ENCODE measurements at places on chromosomes 3 and 15.

GRCh38 chr3:151873398-151873797, at the start of gene SUCNR1:
SUCNR1 (plus strand) TSS chr3:151873643; CDS start chr3:151879893, 6,250 bp downstream.
- no peak for DNase-seq

DNA sequence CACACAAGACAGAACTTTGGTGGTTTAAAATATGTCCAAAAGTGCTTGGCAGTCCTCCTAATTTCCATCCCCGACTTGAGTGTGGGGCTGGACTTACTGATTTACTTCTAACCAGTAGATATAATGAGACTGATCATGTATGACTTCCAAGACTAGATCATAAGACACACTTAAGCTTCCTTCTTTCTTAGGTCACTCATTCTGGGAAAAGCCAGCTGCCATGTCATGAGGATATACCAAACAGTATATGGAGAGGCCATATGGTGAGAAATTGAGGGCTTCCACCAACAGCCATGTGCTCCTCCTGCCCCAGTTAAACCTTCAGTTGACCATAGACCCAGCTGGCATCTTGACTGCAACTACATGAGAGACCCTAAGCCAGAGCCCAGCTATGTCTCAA, 282.8 kb upstream of the PROK2 start:
- DNase-seq = no peak

DNA sequence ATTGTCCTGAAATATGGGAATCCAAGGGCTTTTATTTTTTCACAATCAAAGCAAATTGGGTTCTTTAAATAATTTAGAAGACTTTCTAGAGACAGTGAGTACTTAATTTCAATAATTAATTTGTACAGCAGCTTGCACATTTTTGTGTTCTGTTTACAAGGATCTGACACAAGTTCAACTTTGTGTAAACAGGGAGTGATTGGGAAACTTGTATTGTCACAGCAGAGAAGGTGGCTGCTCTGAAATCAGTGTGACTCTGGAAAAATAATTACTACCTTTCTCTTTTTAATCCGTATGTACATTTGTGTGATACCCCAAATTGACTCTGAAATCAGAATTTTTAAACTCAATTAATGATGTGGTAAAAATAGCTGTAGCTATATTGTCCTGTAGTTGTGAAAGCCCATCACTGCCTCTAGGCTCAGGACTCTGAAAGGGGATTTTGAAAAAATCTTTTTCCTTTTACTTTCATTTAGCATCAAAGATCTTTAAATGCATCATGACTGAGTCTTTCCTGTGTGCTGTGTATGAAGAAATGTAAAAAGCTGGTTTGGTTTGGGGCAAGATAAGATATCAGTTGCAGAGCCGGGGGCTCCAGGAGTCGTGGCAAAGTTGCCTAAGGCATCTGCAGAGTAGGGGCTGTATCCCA, 45.1 kb downstream of the MFSD1 start:
- no peak for DNase-seq

DNA sequence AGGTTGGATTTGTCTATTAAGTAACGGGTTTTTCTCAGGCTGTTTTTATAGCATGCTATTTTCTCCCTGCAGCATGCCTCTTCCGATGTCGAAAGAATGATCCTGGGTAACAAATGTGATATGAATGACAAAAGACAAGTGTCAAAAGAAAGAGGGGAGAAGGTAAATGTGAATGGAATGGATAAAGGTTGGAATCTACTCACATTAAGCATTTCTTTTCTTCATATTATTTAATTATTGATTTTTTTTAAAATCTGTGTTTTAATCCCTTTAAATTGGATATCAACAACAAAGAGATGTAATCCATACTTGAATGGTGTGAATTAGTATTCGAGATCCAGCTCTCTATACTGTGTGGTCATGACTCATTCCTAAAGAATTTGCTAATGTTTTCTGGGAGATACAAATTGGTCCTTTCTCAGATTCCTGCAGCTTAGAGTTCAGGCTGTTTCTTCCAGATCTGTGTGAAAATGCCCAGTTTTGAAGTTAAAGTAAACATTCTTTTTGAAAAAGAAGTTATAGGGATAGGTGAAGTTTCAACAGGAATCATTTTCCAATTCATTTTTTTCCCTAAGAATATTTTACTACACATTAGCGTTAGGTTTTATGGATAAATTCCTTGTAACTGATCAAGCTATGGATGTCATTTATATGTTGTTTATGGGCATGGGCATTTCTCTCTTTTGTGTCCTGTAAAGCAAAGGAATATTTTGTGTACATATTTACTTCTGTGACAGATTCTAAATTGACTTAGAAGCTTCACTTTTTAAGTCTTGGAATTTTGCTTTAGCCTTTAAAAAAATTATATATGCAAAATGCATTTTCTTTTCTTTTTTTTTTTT, 20.8 kb upstream of the APH1B start:
- peak; percentile 28 for DNase-seq

DNA sequence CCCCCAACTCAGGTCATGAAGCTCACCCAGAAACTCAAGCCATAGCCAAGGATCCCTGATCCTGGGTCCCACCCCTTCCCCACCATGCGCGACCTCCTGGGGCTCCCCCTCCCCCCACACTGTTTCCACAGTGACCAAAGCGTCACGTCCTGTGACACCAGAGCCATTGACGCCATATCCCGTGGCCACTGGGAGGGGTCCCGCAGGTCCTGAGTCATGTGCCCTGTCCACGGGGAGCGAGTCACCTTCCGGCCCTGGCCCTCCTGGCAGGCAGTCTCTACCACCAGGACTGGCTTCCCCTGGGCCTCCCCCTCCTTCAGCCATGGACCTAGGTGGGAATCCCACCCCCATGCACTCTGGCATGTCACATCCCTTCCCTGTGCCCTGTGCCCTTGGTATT, 15.6 kb downstream of the SEMA3F start:
- no peak for DNase-seq

DNA sequence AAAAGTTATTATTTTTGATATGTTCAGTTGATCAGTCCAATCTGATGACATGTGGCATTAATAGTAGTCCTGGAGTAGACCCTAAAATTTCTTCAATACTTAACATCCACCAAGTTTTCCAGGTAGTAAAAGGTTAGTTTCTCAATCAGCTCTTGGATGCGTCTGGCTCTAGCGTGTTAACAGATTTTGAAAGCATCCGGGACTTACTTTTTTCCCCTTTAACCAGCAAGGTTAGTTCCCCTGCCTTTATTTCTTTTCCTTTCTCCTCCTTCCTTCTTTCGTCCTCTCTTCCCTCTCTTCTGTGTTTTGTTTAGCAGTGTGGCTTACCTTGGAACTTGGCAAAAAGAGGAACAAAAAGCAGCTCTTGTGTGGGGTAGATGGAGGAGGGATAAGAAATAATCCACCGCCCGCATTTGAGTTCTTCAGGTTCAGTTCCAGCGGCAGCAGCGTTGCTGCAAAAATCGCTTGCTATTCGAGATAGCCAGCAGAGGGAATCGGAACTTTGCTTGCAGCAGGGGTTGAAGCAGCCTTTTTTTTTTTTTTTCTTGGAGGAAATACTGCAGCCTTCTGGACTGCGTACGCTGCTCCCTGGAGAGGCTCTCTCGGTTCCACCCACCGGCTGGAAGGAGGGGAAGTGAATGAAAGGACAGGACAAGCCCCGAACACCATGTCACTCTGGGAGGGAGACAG, at the start of gene RBMS3:
RBMS3 (plus strand) TSS at position 668 of the 690 bp plus-strand sequence.
- DNase-seq = peak; percentile 91

DNA sequence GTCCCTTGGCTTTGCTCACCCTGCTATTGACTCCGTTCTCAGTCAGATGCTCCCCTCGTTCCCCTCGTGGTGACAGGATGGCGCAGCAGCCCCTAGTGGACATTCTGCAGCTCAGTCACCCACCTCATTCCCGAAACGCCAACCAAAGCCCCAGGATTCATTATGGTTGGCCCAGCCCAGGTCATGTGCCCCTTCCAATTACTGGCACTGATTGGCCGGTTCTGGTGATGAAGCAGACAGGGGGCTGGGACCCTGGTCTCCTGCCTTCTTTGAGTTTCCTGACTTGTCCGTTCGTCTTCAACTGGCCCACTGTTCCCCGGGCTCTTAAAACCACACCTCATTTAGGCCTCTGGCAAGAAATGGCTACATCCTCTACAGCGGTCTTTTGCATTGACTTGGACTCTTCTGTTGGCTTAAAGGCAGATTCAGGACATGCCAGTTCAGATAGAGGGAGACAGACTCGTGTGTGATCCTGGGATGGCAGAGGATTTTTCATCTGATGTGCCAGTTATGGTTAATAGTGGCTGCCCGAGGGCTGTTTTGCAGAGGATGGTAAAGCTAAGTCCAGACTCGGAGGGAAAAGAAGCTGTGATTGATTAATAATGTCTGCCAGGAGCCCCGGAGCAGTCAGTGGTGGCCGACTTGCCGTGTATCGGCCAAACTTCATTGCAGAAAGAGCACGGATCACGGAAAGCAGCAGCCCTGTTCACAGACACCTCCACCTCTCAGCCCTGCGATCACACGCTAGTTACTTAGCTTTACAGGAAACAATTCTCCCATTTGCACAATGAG, 37.8 kb downstream of the LSM3 start:
- no peak for DNase-seq

DNA sequence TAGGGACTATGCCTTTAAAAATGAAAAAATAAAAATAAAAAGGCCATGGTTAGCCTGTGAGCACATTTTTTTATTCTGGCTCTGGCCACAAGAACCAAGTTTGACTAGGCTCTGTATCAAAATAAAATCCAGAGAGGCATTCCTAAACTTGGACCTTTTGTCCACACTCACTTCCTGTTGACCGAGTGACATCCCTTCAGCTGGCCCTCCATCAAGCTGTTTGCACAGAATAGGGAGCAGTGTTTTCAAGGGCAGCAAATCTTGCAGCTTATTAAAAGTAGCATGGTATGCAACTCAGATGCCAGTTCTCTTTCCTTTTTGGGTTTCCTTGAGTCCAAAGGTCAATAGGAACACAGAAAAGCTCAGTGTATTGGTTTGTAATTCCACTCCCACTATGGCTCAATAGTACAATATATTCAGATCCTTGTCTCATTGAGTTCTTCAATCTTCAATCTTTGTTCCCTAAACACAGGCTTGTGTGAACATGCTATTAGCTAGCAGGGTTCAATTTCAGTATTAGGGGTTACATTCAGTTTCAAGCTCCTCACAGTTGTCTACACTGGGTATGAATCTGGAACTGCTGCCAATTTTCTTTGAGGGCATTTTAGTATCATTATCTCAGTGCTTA, 244.5 kb downstream of the RBMS3 start:
- peak; percentile 13 for DNase-seq
